ENCODE measurements at places on chromosomes 12 and 14.
A peak's percentile ranks its signal among the peaks of the same experiment; 100 is the strongest.

DNA sequence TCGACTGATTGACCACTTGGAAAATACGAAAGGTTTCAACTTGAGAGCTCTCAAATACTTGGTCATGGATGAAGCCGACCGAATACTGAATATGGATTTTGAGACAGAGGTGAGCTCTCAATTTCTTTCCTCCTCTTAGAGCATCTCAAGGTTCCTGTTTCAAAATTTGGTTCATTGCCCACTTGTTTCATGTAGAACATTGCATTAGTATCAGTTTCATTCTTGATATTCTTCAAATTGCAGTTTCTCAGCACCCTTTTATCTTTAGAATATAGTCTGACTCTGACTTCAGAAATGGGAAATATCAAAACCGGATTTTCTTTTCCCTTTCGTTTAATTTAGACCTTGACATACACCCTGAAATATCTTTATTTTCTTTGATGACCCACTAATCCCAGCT, 8.8 kb downstream of the DDX47 start:
- peak; percentile 35 for DNase-seq

DNA sequence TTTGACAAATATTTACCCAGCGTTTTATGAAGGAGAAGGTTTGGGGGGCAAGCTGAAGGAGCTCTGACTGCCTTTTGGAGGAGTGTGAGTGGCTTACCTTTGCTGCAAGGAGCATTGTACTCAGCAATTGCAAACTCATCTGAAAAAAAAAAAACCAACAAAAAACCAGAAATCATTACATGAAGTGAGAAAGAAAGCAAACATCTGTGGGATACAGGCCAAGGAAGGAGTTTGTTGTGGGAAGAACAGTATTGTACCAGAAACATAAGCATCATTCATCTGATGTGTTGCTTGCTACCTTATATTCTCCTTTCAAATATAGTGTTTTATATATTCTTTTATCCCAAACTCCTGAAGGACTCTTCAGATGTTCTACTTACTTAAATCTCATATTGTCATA, 47.6 kb downstream of the A2M start:
- no peak for DNase-seq

DNA sequence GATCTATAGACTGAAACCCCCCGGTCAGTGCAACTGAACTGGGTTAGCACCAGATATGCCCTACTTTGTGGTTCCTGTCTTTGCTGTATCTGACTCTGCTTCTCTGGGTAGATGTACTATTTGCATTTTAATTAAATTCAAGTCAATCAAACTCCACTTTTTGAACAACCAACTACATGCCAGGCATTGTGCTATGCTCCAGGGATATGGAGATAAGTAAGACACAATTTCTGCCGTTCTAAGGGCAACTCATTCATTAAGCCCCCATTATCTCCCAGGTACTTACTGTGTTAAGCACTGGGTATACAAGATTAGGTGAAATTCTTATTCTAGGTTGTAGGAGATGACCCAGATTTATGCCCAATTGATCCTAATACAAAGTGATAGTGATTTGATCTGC, 62.7 kb upstream of the JDP2 start:
- no peak for DNase-seq

GRCh38 chr14:90421001-90421631, 24.3 kb downstream of the CALM1 start:
- DNase-seq: no peak

- no peak for DNase-seq
These were observed 137.6 kb upstream of the SSTR1 start for GRCh38 chr14:38070061-38070588.

- DNase-seq: no peak
These were observed 77.9 kb downstream of the BCL11B start for GRCh38 chr14:99194136-99194535.

Data from inflammatory macrophage treated with lipopolysaccharide for 4 hours (primary cell).